ENCODE measurements at places on chromosomes 1 and 21. TPM values are rescaled to one million over a fixed set of nuclear protein-coding genes. Genes with fewer than 3 reads are reported as not detected.

Gene CACNA1S
- total RNA-seq = not detected

Gene NLRP3
- total RNA-seq = not detected

Gene C1orf56
- total RNA-seq = 8.6 TPM

Gene BARHL2
- total RNA-seq = not detected

Gene AADACL4
- not detected for total RNA-seq

Gene ZFYVE9
- 6.5 TPM for total RNA-seq

Gene ADCY10
- total RNA-seq = not detected

Gene PRKACB
- total RNA-seq = 8.9 TPM

Gene KIF17
- total RNA-seq = 1.6 TPM

Gene SSX2IP
- total RNA-seq = 14.2 TPM

Measured in A549 treated with GW870086 at 1 μM for 4 hours (cell line).